Right renal cortex interstitium (tissue), 3 donors: ENCODE measurements at places on chromosomes 12 and 14. TPM values are rescaled to one million over a fixed set of nuclear protein-coding genes. Genes with fewer than 3 reads are reported as not detected.

The DCN gene
- 520 TPM for polyA plus RNA-seq

The KRT77 gene
- polyA plus RNA-seq: not detected

GRCh38 chr12:94322346-94322745, 137.3 kb downstream of the CEP83 start:
- no peak for DNase-seq

DNA sequence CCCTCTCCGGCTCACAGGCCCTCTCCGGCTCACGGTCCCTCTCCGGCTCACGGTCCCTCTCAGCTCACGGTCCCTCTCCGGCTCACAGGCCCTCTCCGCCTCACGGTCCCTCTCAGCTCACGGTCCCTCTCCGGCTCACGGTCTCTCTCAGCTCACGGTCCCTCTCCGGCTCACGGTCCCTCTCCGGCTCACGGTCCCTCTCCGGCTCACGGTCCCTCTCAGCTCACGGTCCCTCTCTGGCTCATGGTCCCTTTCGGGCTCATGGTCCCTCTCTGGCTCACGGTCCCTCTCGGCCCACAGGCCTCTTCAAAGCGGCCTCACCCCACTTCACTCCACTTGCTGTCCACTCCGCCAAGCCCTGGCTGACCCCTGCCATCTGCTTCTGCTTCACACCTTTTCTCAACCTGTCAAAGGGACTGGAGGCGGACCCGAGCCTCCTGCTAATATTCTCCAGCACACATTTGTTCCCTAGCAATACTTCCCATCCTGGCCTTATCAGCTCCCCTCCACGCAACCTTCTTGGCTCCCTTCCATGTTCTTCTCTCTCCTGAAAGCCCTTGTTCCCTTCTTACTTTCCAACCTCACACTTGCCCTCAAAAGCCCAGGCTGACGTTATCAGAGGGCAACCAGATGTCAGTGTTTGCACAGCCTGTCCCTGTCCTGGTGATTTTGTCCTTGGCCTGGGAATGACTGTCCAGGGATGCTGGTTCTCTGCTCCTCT, 176.7 kb downstream of the CALM1 start:
- no peak for DNase-seq

- DNase-seq: no peak
These were observed 16.4 kb upstream of the ESPL1 start for GRCh38 chr12:53251477-53252348.

DNA sequence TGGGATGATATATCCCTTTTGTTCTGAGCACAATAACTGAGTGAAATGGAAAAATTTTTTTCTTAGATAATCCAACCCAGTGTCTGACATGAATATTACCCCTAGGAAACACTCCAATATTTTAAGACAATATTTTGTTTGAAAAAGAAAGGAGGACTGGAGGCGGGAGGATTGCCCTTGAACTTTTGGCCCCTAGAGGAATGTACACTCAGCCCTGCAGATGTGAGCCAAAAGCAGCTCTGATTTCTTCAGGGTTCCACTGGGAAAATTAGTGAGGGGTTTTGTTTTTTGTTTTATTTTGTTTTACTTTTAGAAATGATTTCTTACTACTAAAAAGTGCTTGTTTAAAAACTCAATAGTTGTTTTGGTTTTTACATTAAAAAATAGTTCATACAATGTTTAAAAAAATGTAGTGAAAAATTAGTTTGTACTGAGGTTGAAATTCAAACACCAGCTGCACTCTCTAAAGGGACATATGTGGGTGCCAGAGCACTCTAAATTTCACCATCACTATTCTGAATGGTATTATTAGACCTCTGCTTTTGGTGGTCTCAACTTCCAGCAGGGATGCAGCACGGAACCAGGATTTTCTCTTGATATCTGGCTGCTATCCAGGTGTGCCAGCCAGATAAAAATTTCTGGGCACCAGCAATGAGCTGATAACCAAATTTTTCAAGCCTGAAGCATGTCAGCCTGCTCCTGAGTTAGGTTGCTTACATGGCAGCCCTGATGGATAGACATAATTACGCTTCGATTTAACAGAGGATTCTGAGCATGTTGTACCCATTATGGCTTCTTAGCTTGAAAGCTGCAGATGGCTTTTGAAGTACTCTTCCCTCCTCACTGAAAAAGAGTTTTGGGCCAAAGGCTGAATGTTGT, 141.9 kb downstream of the ANO6 start:
- DNase-seq: peak; percentile 9

DNA sequence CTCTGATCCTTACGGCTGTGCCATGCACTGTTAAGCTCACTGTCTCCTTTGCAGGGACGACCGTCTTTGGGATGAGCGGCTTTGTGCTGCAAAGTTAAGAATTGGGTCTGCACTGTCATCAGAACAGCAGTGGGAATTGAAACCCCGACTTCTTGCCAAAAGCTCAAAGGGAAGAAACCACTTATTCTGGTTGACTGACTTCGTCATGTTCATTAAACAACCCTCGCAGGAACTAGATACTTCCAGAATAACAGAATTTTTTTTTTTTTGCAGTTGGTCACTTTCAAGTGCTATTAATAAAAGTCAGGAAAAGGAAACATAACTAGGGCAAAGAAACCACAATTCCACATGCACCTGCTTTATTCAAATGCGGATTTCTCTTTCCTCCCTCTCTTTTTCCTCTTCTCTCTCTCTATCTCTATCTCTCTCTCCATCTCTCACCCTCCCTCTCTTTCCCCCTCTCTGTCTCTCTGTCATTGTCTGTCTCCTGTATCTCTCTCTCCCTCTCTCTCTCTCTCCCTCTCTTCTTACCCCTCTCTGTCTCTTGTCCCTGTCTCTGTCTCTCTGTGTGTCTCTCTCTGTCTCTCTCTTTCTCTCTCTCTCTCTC, 12.3 kb upstream of the GLT1D1 start:
- no peak for DNase-seq

GRCh38 chr12:27400856-27401354, 45.6 kb upstream of the SMCO2 start:
- DNase-seq: no peak
